ENCODE measurements at places on chromosomes 6 and 20.

- no peak for DNase-seq
These were observed 57.7 kb downstream of the DHX35 start for GRCh38 chr20:39019805-39020325.

- DNase-seq = no peak
These were observed 767 bp downstream of the AP5S1 start for GRCh38 chr20:3820901-3821727.

- DNase-seq = no peak
These were observed 142.4 kb downstream of the GMDS start for GRCh38 chr6:2102966-2103365.

GRCh38 chr6:10413850-10414738 is 780 bp downstream of the TFAP2A start:
- no peak for DNase-seq

DNA sequence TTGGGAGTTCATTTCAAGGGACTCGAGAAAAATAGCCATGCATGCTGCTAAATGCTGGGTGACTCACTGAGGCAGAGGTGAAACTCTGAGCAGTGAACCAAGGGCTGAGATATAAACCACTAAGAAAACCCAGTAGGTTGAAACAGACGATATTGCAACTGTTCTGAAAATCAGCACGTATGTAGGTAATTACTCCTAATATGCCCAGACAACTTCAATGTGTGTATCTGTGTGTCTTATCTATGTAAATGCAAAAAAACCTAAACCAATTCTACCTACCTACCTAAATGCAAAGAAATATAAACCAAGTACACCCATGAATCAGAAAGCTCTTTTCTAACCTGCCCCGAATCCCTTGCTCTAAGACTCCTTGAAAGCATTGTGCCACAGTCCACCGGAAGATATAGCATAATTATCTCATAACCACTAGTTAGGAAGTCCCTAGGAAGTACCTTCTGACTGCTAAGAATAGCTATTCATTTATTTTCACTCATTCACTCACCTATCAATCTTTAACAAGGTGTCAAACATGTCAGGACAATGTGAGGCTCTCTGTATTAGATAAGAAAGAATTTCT is 458.7 kb upstream of the RUNX2 start:
- DNase-seq = no peak

- DNase-seq = no peak
These were observed 3.1 kb upstream of the MRPS10 start for GRCh38 chr6:42220807-42221206.

DNA sequence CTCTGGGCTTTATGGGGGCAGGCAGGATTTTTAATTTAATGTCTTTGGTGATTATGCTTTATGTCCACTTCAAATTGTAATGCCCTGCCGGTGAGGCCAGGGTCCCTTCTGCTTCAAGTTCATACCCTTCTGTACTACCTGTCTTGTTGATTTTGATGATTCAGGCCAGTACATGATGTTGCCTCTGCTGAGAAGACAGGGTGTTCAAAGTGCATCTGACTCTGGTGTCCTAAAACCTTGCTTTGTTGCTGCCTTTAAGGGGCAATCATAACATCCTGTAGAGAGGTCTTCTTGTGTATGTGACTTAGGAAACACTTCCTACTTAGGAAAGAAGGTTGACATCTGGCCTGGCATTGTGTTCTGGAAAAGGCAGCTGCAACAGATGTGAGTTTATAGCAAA is 113.2 kb downstream of the TMEM170B start:
- no peak for DNase-seq

- DNase-seq = no peak
These were observed 55.9 kb downstream of the RREB1 start for GRCh38 chr6:7163661-7164071.

DNA sequence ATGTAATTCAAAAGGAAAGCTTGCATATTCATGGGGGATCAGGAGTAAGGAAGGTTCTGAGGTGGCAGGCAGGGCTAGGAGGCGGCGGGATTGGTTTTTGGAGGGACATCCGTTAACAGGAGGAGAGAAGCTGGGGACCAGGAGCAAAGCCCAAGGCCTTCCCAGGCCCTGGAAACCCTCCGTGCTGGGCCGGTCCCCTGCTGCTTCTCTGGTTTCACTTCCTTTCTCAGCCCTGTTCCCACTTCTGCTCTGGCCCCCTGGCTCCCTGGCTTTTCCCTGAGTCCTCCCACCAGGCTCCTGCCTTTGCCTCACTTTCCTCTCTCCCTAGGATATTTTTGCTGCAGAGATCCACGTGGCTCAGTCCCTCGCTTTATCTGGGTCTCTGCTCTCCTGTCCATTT is 26.4 kb upstream of the SALL4 start:
- DNase-seq = no peak

DNA sequence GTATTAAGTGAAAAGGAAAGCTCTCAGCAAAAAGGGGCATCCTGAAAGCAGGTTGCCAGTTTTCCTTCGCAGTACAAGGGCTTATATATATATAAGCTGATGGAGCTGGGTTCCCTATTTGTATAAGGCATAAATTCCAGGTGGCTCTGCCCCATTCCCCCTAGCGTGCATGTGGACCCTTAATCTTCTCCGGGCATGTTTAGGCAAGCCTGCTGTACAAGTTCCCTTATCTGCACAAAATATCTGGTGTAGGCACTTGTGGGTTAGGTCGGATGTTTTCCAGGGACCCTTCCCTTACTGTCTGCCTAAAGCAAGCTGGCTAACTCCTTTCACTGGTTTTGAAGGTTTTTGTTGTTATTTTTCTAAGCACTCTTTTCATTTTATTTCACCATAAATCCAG is 140.7 kb downstream of the FUT9 start:
- no peak for DNase-seq

GRCh38 chr20:44644667-44645131 is 6.8 kb downstream of the ADA start:
- no peak for DNase-seq

GRCh38 chr6:158911746-158912480 is 88.1 kb downstream of the RSPH3 start:
- no peak for DNase-seq

- no peak for DNase-seq
These were observed 41.3 kb upstream of the TBC1D7 start for GRCh38 chr6:13369591-13369990.

- no peak for DNase-seq
These were observed 92.0 kb downstream of the ARHGAP18 start for GRCh38 chr6:129617986-129618385.

DNA sequence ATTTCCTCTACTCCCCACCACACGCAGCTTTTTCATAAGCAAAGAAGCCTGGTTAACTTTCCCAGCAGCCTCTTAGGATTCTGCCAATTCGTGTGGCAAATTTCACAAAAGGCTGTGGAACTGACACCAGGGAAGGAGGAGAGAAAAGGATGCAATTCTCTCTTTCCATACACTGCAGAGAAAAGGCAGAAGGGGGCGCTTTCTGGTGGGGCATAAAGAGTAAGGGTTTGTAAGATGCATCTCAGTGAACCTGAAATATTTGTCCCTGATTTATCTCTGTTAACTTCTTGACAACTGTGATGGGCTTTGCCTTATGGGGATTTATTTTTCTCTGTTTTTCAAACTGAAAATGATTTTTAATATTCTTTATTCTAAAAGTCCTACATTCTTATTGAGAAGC is 45.5 kb upstream of the GLP1R start:
- no peak for DNase-seq

GRCh38 chr20:32861446-32861845 is 2.7 kb downstream of the EFCAB8 start:
- DNase-seq = no peak

DNA sequence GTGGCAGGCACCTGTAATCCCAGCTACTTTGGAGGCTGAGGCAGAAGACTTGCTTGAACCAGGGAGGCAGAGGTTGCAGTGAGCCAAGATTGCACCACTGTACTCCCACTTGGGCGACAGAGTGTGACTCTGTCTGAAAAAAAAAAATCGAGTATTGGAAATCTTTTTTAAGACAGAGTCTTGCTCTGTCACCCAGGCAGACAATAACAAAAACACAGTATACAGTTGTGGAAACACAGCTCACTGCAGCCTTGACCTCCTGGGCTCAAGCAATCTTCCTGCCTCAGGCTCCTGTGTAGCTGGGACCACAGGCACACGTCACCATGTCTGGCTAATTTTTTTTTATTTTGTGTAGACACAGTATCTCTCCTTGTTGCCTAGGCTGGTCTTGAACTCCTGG is 15.0 kb downstream of the NANP start:
- no peak for DNase-seq

DNA sequence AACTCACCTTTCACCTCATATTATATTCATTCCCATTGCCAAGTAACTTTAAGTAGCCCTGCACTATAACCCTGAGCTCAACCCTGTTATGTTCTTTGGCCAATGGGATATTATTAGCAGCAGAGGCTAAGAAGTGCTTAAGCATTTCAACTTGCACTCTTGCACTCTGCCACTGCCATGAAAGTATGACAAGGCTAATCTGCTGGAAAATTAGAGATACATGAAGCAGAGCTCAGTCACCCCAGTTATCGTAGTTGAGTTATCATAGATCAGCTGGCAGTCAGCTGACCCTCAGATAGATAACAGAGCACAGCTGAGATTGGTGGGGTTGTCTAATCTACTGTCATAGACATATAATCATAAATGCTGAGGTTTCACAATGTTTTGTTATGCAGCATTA is 209.4 kb upstream of the RUNX2 start:
- DNase-seq = no peak

DNA sequence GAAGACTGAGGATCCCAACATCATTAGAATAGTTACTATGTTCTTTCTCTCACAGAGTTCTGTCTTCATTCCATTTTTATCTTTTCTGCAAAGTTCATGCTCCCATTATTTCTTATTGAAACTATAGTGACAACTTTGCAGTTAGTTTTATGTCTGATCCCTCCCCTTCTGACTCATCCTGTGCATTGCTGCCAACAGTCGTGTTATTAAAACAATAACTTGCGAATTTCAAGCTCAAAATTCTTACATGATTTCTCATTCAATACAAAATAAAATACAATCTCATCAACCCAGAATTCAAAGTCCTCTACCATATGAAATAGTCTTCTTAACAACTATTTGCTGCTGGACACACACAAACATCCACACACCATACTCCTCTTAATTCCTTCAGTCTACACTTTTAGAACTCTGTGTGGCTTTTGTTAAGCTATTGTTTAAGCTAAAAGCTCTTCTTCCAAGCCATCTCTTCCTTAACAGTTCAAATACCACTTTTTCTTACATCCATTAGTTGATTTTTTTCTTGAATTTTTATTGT is 261.4 kb upstream of the IRAK1BP1 start:
- DNase-seq = no peak

- DNase-seq = no peak
These were observed 9.9 kb downstream of the DNMT3B start for GRCh38 chr20:32772046-32772445.

DNA sequence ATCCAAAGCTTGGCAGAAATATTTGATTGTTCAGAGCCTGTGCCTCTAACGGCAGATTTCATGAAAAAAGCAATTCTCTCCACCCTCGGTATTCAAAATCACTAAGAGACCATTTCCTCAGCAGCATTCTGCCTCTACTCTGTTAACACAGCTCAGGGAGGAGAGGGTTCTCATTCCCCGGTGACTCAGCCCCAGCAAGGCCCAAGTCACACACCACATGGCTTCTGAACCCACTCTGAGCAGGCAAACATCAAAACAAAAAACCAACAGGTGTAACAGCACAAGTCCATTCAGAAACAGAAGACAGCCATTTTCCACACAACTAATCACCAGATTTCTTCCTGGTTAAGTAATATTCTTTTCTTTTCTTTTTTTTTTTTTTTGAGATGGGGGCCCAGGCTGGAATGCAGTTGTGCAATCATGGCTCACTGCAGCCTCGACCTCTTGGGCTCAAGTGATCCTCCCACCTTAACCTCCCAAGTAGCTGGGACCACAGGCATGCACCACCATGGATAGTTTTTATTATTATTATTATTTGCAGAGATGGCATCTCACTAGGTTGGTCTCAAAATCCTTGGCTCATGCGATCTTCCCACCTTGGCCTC is 55.4 kb downstream of the GFOD1 start:
- DNase-seq = no peak

DNA sequence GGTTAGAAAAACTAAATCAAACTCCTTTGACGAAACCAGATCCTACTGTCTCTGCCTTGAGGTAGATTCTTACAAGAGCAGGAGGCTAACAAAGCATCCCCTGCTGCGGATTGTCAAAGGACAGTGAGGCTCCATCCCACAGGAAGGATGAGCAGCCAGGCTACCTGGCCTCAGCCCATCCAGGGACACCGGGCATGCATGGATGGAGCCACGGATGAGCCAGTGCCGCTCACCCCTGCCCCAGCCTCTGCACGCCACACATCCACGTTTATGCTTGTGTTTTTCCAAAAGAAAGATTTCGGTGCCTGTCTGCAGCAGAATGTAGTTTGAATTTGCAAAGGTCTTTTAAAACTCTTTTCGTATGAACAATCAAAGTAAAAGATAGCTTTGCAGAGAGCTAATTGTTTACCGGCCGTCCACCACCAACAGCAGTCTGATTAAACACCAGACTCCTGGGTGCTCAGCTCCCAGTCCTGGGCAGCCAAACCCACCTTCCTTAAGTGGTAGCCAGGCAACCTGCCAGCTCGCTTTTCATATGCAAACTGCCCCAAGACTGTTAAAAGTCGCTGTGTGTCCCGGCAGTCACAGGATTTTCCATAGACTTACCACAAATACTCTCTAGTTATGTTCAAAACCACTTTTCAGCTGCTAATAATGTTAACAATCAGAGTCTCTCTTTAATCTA is 999 bp downstream of the THBS2 start:
- peak; percentile 45 for DNase-seq

- DNase-seq = no peak
These were observed 18.1 kb downstream of the NPEPL1 start for GRCh38 chr20:58710481-58711265.

DNA sequence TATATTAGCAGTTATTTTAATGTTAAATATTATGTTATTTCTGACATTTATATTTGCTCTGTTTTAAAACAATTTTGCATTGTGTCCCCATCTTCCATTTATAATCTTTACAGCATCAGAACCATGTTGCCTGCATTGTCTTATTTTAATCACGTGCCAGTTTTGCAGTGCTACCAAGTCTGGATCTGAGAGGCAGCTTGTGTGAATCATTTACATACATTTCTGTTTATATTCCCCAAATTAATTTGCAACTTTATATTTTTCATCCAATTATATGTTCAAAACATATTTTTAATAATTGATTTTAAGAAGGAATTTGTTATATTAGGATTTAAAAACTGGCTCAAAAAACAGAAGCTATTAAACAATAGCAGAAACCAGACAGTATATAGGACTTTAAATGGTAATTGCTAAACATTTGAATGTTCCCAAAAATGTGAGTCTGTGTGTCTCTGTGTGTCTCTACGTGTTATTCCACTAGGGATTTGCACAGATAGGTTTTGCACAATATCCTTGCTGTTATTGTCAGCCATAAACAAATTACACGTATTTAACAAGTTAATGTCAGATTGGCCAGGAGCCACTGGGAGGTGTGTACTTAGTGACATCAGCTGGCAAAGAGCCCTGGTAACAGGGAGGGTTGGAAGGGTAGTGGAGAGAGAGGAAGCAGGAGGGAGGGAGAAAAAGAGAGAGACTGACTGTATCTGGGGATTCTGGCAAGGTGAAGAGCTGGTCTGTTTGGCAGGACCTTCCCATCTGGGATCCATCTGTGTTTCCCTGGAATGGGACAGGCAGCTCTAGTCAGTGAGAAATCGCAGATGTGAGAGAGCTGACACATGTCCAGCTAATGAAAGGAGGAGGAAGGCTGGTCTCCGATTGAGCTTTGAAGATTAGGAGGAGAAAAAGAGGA is 72.1 kb downstream of the CBFA2T2 start:
- peak; percentile 91 for DNase-seq

All from NCI-H1048 (cell line).